ENCODE measurements at places on chromosomes 1 and 21. TPM values are rescaled to one million over a fixed set of nuclear protein-coding genes. Genes with fewer than 3 reads are reported as not detected.

GRCh38 chr1:105270966-105271365 is 1521.3 kb downstream of the AMY1C start:
- H3K4me3 ChIP-seq: no peak overlapping the region
- DNase-seq: no peak
- no peaks in the 10 kb centered on the region for H3K36me3 ChIP-seq
- H3K27ac ChIP-seq: no peak overlapping the region
- no peaks in the 10 kb centered on the region for H3K4me1 ChIP-seq
- H3K27me3 ChIP-seq: no peaks in the 10 kb centered on the region

Gene GUCA2A
- total RNA-seq: not detected

DNA sequence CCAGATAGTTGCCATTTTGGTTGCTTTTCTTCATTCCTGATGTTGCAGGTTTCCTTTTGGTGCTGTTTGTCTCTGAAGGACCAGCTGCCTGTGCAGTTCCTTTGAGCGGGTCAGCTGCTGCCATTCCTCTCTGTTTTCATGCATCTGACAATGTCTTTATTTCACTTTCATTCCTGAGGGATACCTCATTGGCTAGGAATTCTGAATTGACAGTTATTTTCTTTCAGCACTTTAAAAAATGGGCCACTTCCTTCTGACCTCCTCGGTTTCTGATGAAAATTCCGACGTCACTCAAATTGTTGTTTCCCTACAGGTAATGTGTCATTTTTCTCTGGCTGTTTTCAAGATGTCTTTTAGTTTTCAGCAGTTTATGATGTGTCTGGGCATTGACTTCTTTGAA is 24.8 kb downstream of the CCSAP start:
- H3K4me3 ChIP-seq: no peak overlapping the region
- H3K27ac ChIP-seq: no peak overlapping the region
- no peak for DNase-seq
- no peaks in the 10 kb centered on the region for H3K4me1 ChIP-seq

Gene TMEM200B
- total RNA-seq: 0.31 TPM

- DNase-seq: no peak
- no peaks in the 10 kb centered on the region for H3K36me3 ChIP-seq
- peaks cover 29% of the 10 kb centered on the region for H3K4me1 ChIP-seq
- no peak overlapping the region for H3K27ac ChIP-seq
- no peaks in the 10 kb centered on the region for H3K27me3 ChIP-seq
These were observed 162.8 kb downstream of the FASLG start for GRCh38 chr1:172821609-172822274.

Gene CLCA1
- total RNA-seq: not detected

- H3K36me3 ChIP-seq: no peaks in the 10 kb centered on the region
- no peak overlapping the region for H3K4me3 ChIP-seq
- no peak overlapping the region for H3K27ac ChIP-seq
- H3K4me1 ChIP-seq: no peaks in the 10 kb centered on the region
These were observed 252.4 kb upstream of the AJAP1 start for GRCh38 chr1:4402032-4402431.

DNA sequence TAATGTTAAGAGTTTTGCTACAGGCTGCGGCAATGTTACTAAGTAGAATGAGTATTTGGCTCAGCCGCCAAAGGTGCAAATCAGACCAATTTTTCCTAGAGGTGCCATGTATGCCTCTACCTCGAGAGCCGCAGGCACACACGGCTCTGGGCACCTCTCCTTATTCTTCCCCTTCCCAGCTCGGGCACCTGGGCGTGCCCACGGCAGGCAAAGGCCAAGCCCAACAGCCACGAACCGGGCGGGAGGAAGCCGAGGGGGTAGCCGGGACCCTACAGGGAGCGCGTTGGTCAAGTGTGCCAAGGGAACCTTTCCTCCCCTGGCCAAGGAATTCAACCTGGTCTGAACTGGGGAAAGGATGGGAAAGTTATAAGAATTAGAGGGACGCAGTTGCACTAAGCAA is 31.0 kb downstream of the LRRC3 start:
- H3K36me3 ChIP-seq: no peaks in the 10 kb centered on the region
- H3K4me1 ChIP-seq: peaks cover 9% of the 10 kb centered on the region
- H3K4me3 ChIP-seq: no peak overlapping the region
- DNase-seq: no peak
- no peaks in the 10 kb centered on the region for H3K27me3 ChIP-seq

Gene SLC16A4
- 0.09 TPM for total RNA-seq

GRCh38 chr1:155061381-155062150 is 2.0 kb upstream of the EFNA4 start:
- peak; percentile 88 for DNase-seq
- H3K36me3 ChIP-seq: no peaks in the 10 kb centered on the region
- H3K27ac ChIP-seq: no peak overlapping the region

Gene NRDC
- total RNA-seq: 129 TPM

DNA sequence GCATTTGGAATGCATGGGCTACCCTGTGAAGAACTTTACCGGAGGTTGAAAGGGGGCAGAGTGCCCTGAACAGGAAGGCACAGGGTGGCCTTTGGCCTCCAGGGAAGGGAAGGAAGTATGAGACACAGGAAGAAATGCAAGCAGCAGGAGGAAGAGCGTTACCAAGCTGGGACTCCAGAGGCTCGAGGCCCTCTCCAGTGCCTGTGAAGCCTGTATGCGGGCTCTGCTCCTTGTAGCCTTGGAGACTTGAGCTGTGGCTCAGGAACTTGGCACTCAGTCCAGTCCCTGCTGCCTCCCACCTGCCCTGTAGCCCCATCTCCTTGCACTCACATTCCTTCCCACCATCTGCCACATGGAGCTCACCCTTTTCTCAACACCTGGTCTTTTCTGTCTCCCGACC is 33.5 kb upstream of the RNF19B start:
- H3K36me3 ChIP-seq: no peaks in the 10 kb centered on the region
- H3K27me3 ChIP-seq: no peaks in the 10 kb centered on the region
- peaks cover 7% of the 10 kb centered on the region for H3K4me1 ChIP-seq

DNA sequence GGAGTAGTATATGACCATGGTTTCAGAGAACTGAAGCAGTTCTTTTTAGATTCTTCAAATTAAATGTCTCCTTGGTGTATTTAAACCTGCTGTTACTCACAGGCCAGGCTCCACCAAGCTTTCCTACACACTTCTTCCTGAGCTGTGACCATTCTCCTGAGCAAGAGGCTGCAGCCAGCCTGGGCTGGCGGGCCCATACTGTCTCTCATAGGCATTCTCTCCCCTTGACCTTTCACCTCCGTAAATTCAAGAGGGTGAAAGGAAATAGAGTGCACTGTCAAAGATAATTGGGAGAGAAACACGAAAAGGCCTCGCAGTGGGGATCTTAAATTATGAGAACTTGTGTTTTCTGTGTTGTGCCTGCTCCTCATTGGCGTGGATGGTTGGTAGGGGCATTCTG is 2.3 kb downstream of the ARF1 start:
- peak overlapping the region; percentile 94 for H3K4me3 ChIP-seq
- H3K36me3 ChIP-seq: peaks cover 7% of the 10 kb centered on the region
- H3K4me1 ChIP-seq: peaks cover 70% of the 10 kb centered on the region
- no peak for DNase-seq
- peak overlapping the region; percentile 96 for H3K27ac ChIP-seq

- H3K4me3 ChIP-seq: peak overlapping the region; percentile 1
- no peak for DNase-seq
- H3K27me3 ChIP-seq: peaks cover 42% of the 10 kb centered on the region
- H3K36me3 ChIP-seq: no peaks in the 10 kb centered on the region
These were observed 15.2 kb downstream of the NR5A2 start for GRCh38 chr1:200042552-200043335.

Gene FAM72C
- 4.1 TPM for total RNA-seq

Gene ERICH3
- not detected for total RNA-seq

- no peaks in the 10 kb centered on the region for H3K27me3 ChIP-seq
- no peak overlapping the region for H3K4me3 ChIP-seq
- DNase-seq: no peak
These were observed 505.2 kb downstream of the PLPP3 start for GRCh38 chr1:56074007-56074651.

GRCh38 chr1:210448297-210448892 is 119.7 kb downstream of the HHAT start:
- no peaks in the 10 kb centered on the region for H3K27me3 ChIP-seq
- DNase-seq: no peak
- no peak overlapping the region for H3K4me3 ChIP-seq
- H3K36me3 ChIP-seq: no peaks in the 10 kb centered on the region
- peaks cover 6% of the 10 kb centered on the region for H3K4me1 ChIP-seq
- no peak overlapping the region for H3K27ac ChIP-seq

DNA sequence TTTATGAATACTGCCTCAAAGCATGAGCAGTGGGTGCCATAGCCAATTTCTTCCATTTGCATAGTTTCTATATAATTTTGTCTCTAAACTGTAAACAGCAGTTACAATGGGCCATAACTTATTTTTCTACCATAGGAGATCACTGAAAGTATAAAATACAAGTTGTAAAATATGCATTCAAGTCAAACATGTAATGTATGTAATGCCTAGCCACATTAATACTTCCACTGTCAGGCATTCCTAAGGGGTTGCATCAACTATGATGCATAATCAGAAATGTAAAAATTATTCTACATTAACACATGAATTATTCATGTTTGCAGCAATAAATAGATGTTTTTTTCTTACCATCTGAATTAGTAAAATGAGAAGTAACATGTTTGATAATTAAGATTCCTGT is 560.3 kb upstream of the ZP4 start:
- H3K27ac ChIP-seq: no peak overlapping the region
- no peaks in the 10 kb centered on the region for H3K27me3 ChIP-seq
- no peak for DNase-seq
- H3K36me3 ChIP-seq: no peaks in the 10 kb centered on the region

Gene NBPF6
- not detected for total RNA-seq

- H3K27ac ChIP-seq: no peak overlapping the region
- H3K4me1 ChIP-seq: no peaks in the 10 kb centered on the region
- H3K27me3 ChIP-seq: no peaks in the 10 kb centered on the region
These were observed 794.2 kb upstream of the ADGRL2 start for GRCh38 chr1:81006502-81006901.

- no peak for DNase-seq
- H3K4me1 ChIP-seq: peaks cover 78% of the 10 kb centered on the region
- no peak overlapping the region for H3K4me3 ChIP-seq
- H3K27ac ChIP-seq: no peak overlapping the region
- H3K36me3 ChIP-seq: no peaks in the 10 kb centered on the region
These were observed 10.8 kb downstream of the ARID4B start for GRCh38 chr1:235317168-235317567.

DNA sequence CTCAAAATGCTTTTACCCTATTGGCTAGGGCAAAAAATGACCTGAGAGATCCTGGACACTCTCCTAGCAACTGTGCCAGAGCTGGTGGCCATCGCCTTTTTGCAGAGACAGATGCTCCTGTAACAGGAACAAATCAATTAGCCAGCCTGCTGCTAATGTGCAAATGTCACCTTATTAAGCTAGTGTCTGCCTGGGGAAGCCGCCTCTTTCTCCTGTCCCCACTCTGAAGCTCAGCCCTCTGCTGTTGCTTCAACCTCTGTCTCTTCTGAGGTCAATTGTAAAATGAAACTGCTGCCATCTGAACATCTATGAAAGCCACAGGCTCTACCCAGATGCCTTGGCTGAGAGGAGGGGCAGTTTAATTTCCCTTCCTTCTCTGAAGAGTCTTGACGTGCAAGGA is 85.5 kb upstream of the CACNA1E start:
- H3K4me3 ChIP-seq: peak overlapping the region; percentile 38
- no peaks in the 10 kb centered on the region for H3K36me3 ChIP-seq
- no peak overlapping the region for H3K27ac ChIP-seq
- H3K4me1 ChIP-seq: peaks cover 76% of the 10 kb centered on the region

- no peak for DNase-seq
- H3K36me3 ChIP-seq: no peaks in the 10 kb centered on the region
- H3K27me3 ChIP-seq: no peaks in the 10 kb centered on the region
- no peak overlapping the region for H3K27ac ChIP-seq
- H3K4me3 ChIP-seq: no peak overlapping the region
These were observed 23.1 kb upstream of the RGS4 start for GRCh38 chr1:163046071-163046470.

DNA sequence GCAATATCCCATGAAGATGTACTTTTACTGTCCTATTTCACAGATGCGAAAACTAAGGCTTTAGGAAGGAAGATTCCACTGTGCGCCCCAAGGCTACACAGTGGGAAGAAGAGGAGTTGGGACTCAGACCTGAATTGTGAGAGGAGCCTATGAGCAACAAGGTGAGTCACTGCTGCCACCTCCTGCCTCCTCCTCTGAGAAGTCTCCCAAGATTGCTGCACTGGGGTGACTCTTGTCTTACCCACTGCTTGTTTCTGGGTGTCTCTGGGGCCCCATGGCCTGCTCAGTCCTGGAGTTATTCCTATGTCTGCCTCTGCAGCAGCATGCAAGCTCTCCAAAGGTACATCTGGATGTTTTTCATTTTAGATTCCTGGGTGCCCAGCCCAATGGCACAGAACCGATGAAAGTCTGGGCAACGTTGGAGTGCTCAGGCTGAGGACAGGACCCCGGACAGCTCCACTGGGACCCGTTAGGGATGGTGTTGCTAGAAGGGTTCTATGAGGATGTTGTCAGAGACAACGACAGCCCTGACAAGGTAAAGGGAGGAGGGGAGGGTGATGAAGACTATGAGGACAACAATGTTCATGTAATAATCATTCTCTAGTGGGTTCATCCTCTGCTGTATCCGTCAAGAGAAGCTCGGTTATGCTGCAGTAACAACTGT is 11.0 kb upstream of the C1QA start:
- no peak for DNase-seq
- peaks cover 5% of the 10 kb centered on the region for H3K27me3 ChIP-seq
- no peaks in the 10 kb centered on the region for H3K4me1 ChIP-seq
- no peaks in the 10 kb centered on the region for H3K36me3 ChIP-seq
- H3K27ac ChIP-seq: no peak overlapping the region

Gene S100A7
- not detected for total RNA-seq

Gene RASSF5
- 165 TPM for total RNA-seq

DNA sequence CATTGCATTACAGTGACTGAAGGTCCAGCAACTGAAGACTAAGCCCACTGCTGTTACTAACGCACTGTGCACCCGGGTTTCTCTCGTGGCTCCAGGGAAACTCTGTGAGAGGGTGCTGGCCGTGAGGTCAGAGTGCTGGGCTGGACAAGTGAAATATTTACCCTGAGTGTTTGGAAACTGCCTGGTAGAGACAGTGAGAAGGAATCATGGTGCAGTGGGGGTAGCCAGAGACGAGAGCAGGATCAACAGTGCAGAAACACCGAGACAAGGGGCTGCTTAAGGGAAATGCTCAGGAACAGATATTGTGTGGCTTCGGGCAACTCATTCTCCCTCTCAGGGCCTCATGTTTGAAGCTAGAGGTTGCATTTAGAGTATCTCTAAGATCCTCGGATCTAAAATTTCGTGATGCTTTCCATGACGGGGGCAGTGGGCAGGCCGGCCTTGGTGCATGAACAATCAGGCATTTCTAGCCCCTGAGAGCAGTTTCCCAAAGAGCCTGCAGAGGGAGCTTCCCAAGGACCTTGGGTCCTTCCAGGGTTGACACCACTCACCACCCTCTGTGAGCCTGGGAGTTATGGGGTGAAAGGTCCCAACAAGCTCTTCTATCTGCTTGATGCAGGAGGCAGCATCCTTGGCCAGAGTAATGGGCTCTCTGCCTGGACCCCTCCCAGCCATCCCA is 9.7 kb downstream of the CD2 start:
- peaks cover 73% of the 10 kb centered on the region for H3K36me3 ChIP-seq
- peaks cover 99% of the 10 kb centered on the region for H3K4me1 ChIP-seq
- no peak for DNase-seq
- H3K27me3 ChIP-seq: no peaks in the 10 kb centered on the region
- H3K4me3 ChIP-seq: peak overlapping the region; percentile 64

Data from CD8-positive, alpha-beta memory T cell (primary cell).